Spinal cord (tissue), 10 donors: ENCODE measurements at places on chromosomes 16 and 17.

- H3K27me3 ChIP-seq, result no peaks in the 10 kb centered on the region
- peaks cover 6% of the 10 kb centered on the region for H3K36me3 ChIP-seq
- no peak for DNase-seq
- H3K4me1 ChIP-seq, result peaks cover 12% of the 10 kb centered on the region
- no peak overlapping the region for H3K4me3 ChIP-seq
Measured at GRCh38 chr16:57192720-57193486, 6.8 kb downstream of the RSPRY1 start.

GRCh38 chr16:56931271-56931891 is 561 bp upstream of the HERPUD1 start:
- DNase-seq, result peak; percentile 62
- peak overlapping the region; percentile 99 for H3K4me3 ChIP-seq
- H3K27ac ChIP-seq, result peak overlapping the region; percentile 96
- peaks cover 2% of the 10 kb centered on the region for H3K36me3 ChIP-seq
- H3K4me1 ChIP-seq, result peaks cover 17% of the 10 kb centered on the region

DNA sequence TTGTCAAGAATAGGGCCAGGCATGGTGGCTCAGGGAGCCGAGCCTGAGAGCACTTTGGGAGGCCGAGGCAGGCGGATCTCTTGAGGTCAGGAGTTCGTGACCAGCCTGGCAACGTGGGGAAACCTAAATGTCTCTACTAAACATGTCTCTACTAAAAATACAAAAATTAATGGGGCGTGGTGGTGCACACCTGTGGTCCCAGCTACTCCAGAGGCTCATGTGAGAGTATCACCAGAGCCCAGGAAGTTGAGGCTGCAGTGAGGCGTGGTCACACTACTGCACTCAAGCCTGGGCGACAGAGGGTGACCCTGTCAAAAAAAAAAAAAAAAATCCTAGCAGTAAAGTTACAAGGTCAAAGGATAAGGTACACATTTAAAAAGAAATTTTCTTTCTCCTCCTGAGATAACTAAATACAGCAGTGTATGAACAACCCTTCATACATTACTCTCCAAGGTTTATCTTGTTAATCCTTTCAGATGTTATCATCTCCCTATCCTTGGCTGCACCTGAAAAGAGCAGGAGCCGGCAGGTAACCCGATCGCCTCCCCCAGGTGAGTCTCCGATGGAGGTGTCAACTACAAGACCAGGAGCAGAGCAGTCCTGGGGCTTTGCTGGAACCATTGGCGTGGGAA is 122.3 kb downstream of the GOSR1 start:
- no peaks in the 10 kb centered on the region for H3K27me3 ChIP-seq
- no peak for DNase-seq
- H3K36me3 ChIP-seq, result no peaks in the 10 kb centered on the region

GRCh38 chr16:1131378-1131994 is 21.4 kb upstream of the CACNA1H start:
- DNase-seq, result no peak
- H3K4me1 ChIP-seq, result peaks cover 4% of the 10 kb centered on the region
- no peaks in the 10 kb centered on the region for H3K27me3 ChIP-seq

DNA sequence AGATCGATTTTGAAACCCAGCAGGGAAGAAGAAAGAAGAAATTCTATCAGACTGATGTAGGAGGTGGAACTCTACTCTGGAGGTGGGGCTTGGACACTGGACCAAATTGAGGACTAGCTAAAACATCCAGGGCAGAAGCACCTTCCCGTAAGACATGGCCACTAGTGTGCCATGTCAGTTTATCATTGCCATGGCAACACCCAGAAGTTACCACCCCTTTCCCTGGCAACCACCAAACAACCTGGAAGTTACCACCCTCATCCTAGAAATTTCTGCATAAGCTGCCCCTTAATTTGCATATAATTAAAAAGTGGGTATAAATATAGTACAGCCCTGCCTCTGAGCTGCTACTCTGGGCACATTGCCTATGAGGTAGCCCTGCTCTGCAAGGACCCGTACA is 66.7 kb downstream of the NACA2 start:
- no peak overlapping the region for H3K27ac ChIP-seq
- DNase-seq, result no peak
- H3K36me3 ChIP-seq, result no peaks in the 10 kb centered on the region
- H3K4me3 ChIP-seq, result no peak overlapping the region
- H3K27me3 ChIP-seq, result no peaks in the 10 kb centered on the region

- no peak overlapping the region for H3K4me3 ChIP-seq
- H3K4me1 ChIP-seq, result peaks cover 6% of the 10 kb centered on the region
- no peak overlapping the region for H3K27ac ChIP-seq
- no peak for DNase-seq
Measured at GRCh38 chr16:23729503-23730424, 16.7 kb upstream of the ERN2 start.

DNA sequence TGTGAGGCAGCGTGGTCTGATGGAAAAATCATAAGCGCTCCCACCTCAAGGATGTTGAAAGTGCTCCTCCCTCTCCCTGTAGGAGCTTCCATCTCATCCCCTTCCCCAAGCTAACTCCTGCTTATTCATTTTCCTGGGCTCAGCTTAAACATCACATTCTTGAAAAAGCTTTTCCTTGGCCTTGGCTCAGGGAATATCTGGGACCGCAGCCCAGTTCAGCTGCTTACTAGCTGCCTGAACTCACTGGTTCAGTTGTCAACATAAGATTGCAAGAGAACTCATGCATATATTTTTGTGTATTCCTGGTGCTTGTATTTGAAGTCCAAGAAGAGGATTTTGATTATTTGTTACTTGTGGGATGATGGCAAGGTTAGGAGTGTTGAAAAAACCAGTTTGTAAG is 91.5 kb downstream of the UTP18 start:
- no peak overlapping the region for H3K4me3 ChIP-seq
- no peaks in the 10 kb centered on the region for H3K36me3 ChIP-seq
- DNase-seq, result no peak
- H3K27me3 ChIP-seq, result no peaks in the 10 kb centered on the region

- H3K4me1 ChIP-seq, result peaks cover 15% of the 10 kb centered on the region
- H3K4me3 ChIP-seq, result no peak overlapping the region
- no peaks in the 10 kb centered on the region for H3K36me3 ChIP-seq
- peaks cover 42% of the 10 kb centered on the region for H3K27me3 ChIP-seq
- no peak for DNase-seq
Measured at GRCh38 chr16:10880594-10881452, 3.8 kb downstream of the CIITA start.

DNA sequence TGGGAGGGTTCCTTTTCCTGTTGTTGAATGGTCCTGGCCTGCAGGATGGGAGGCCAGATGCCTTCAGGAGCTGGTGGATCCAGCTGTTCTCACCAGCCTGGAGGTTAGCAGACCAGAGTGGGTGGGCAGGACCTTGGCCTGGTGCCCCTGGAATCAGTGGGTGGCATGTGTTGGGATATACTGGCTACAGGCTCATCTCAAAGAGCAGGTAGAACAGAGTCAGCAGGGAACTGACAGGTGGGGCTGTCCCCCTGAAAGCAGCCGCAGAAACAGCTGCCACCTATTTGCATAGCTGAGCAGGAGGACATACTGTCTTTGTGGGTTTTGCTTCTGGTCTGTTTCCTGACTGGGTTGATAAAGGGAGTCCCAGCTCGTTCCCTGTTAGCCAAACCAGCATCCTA is 144.1 kb downstream of the RAB11FIP4 start:
- peaks cover 34% of the 10 kb centered on the region for H3K36me3 ChIP-seq
- peaks cover 19% of the 10 kb centered on the region for H3K4me1 ChIP-seq
- no peak overlapping the region for H3K27ac ChIP-seq
- H3K27me3 ChIP-seq, result no peaks in the 10 kb centered on the region

DNA sequence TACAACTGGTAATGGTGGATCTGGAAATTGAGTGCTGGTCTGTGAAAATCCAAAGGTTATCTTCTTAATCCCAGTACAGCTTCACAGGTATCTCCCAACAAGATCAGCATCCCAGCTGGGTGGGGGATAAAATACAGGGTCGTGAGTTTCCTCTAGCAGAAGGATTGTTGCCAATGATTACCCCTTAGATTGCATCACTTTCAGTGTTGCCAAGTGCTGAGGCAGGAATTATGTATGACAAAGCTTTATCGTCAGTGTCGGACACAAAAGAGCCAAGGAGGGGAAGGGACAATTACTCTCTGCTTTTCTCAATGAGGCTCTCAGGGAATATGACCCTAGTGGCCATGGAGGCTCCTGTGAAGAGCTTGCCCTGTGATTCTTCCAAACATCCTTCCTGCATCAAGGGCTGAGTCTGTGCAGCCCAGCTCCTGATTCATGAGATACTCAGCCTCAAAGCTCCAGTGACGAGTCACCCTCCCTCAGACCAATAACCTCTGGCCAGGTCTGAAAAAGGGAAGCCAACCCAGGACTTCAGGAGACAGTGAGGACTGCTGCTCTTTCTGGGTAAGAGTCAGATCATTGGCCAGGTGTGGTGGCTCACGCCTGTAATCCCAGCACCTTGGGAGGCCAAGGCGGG is 15.0 kb downstream of the OR1F1 start:
- no peaks in the 10 kb centered on the region for H3K4me1 ChIP-seq
- no peaks in the 10 kb centered on the region for H3K36me3 ChIP-seq
- H3K27ac ChIP-seq, result no peak overlapping the region
- DNase-seq, result no peak
- no peak overlapping the region for H3K4me3 ChIP-seq

DNA sequence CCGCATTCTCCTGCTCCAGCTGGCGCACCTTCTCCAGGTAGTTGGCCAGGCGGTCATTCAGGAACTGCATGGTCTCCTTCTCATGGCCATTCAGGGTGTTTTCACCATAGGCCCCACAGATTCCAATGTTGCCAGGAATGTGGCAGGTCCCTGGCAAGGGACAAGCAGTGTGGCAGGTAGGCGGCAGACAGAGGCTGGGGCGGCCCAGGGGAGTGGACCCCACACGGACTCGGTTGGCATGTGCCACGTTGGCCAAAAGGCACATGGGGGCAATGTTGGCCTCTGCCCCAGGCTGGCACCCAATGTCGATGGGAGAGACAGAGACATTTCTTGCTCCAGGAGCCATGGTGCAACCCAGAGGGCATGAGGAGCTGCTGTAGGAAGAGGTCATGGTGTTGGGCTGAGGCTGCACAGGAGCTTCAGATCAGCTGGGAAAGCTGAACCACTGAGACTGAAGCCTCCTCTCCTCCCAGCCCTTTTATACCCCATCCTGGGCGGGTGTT is at the start of gene KRT38:
KRT38 (minus strand) TSS at position 453 of the 503 bp plus-strand sequence; CDS start at position 391, 62 bp downstream.
- H3K36me3 ChIP-seq, result no peaks in the 10 kb centered on the region
- no peak within 1 kb of the TSS for H3K4me3 ChIP-seq
- no peak within 1 kb of the TSS for H3K27ac ChIP-seq
- DNase-seq, result no peak
- no peaks in the 10 kb centered on the region for H3K27me3 ChIP-seq
- H3K4me1 ChIP-seq, result no peaks in the 10 kb centered on the region

DNA sequence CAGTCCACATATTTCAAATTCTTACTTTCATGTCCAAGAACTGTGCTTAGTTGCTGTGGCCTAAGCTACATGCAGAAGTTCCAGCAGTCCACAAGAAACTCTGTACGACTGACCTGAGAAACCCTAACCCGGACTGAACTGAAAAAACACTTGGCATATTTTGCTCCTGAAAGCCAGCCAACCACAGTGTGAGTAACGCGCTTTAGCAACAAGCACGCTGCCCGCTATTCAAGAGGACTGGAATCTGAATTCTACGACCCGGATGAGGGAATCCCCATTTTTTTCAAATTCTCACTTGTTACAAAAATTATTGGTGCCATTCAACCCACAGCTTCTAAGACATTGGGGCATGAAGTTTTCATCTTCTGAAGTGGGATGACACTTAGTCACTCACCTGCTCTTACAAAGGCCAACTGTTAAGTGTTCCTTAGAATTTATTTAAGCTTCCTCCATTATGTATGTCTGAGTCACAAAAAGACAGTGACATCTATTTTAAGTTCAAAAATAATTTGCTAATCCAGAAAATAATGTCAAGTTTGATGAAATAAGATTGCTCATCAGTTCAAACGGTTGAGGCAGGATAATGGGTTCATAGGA is 78.7 kb downstream of the CDYL2 start:
- no peak for DNase-seq
- no peaks in the 10 kb centered on the region for H3K4me1 ChIP-seq
- H3K36me3 ChIP-seq, result no peaks in the 10 kb centered on the region
- H3K27ac ChIP-seq, result no peak overlapping the region
- H3K27me3 ChIP-seq, result no peaks in the 10 kb centered on the region
- no peak overlapping the region for H3K4me3 ChIP-seq

- H3K27ac ChIP-seq, result no peak overlapping the region
- H3K4me1 ChIP-seq, result no peaks in the 10 kb centered on the region
- no peaks in the 10 kb centered on the region for H3K36me3 ChIP-seq
- H3K4me3 ChIP-seq, result no peak overlapping the region
- no peaks in the 10 kb centered on the region for H3K27me3 ChIP-seq
- no peak for DNase-seq
Measured at GRCh38 chr16:78478267-78478861, 378.9 kb downstream of the WWOX start.

GRCh38 chr17:44972953-44973352 is 4.8 kb upstream of the C1QL1 start:
- peaks cover 30% of the 10 kb centered on the region for H3K27me3 ChIP-seq
- DNase-seq, result no peak

DNA sequence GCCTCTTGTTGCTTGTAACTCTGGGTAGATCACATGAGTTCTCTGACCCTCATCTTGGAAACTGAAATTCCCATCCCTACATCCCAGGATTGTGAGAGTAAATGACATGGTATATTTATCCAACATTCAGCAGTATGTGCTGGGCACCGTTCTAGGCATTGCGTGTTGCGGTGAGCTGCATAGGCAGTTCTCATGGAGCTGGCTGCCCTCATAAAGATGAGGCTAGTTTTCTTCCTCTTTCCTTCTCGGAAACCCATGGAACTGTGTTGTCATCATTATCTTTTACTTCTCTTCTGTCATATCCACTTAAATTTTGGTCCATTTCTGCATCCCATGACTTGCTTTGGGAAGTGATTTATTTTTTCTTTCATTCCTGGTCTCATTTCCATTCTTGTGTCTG is 17.2 kb downstream of the CMIP start:
- no peak overlapping the region for H3K27ac ChIP-seq
- DNase-seq, result no peak
- H3K36me3 ChIP-seq, result peaks cover 27% of the 10 kb centered on the region
- H3K4me3 ChIP-seq, result no peak overlapping the region
